ENCODE measurements at places on chromosomes 3 and 15. TPM values are rescaled to one million over a fixed set of nuclear protein-coding genes. Genes with fewer than 3 reads are reported as not detected.

GRCh38 chr3:119834754-119835370 is 53.0 kb downstream of the NR1I2 start:
- no peak for ATAC-seq

GRCh38 chr3:71051893-71052687 is 531.4 kb downstream of the FOXP1 start:
- ATAC-seq, result peak; percentile 62

GRCh38 chr15:82792068-82792467 is 13.8 kb downstream of the FSD2 start:
- ATAC-seq, result no peak

DNA sequence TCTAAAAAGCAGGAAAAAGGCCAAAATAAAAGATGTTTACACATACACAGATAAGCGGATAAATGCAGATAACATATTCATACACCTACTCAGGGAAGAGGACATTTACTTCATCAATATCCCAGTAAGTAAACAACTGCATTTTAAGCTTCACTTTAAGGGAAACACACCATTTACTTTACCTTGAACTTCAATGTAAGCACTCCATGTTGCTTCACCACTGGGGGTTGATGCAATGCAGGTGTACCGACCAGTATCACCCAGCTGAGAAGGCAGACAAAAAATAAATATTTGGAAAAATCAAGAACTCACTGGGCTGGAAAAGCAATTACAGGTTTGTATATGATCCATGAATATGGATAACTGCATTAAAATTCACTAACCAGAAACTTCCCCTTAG is 1099.5 kb downstream of the ROBO1 start:
- no peak for ATAC-seq

DNA sequence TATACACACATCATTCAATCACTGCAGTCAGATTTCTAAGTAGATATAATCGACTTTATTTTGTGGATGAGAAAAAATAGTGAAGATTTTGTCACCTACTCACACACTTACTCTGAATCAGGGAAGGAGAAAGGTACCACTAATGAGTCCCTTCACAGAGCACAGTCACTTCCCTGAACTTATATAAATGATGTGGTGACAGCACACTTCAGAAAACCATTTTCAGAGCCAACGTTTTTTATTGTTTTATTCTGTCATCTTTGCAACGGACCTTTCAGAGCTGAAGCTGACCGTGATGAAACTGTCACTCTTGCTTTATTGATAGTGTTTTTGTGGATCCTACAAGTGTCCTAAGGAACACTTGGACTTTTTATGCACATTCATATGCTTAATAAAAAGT is 956.6 kb downstream of the SQOR start:
- ATAC-seq, result peak; percentile 55

- no peak for ATAC-seq
Observed at GRCh38 chr3:33103480-33103879, 6.5 kb upstream of the GLB1 start.

The HRG gene
- total RNA-seq, result 0.57 TPM

The IQCF5 gene
- not detected for total RNA-seq

The A4GNT gene
- total RNA-seq, result 1.3 TPM

The GDPGP1 gene
- 2.2 TPM for total RNA-seq

The ROBO2 gene
- total RNA-seq, result 39.4 TPM

The LTF gene
- 8.1 TPM for total RNA-seq

Measured in motor neuron (in vitro differentiated cells).